ENCODE measurements at places on chromosomes 2 and 18. TPM values are rescaled to one million over a fixed set of nuclear protein-coding genes. Genes with fewer than 3 reads are reported as not detected.

The PTH2R gene
- total RNA-seq, result 1.7 TPM

The SPATA3 gene
- not detected for total RNA-seq

The PLCL1 gene
- total RNA-seq, result 17.7 TPM

The DNER gene
- 3.6 TPM for total RNA-seq

DNA sequence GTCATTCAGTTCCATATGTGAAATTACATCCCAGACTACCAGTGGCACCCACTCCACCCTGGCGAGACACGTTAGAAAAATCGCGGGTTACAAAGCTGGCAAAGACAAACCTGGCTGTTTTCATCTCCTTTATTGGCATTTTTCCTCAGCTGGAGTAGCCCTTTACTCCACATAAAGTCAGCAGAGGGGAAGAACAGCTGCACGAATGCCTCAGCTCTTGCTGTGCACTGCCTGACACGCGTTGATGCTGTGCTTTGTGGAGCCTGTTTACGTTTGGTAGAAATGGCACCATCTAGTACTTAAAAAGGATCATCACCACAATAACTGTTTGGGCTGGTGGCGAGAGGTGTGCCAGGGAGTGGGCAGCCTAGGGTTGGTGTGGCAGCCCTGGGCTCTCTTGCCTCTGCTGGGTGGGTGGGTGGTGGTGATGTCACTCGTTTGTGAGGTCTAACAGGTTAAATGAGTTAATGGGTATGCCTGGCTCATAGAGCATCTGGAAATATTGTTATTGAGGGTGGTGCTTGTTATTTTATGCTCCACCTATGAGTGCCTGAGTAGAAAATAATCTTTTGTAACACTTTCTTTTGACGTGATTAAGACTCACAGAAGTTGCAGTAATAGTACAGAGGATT, 16.4 kb downstream of the FARP2 start:
- DNase-seq, result no peak
- no peak overlapping the region for H3K4me3 ChIP-seq
- H3K27me3 ChIP-seq, result no peaks in the 10 kb centered on the region

GRCh38 chr2:240498958-240499260, 58.9 kb downstream of the ANKMY1 start:
- no peak overlapping the region for H3K27ac ChIP-seq
- no peaks in the 10 kb centered on the region for H3K27me3 ChIP-seq
- DNase-seq, result no peak
- no peaks in the 10 kb centered on the region for H3K4me1 ChIP-seq
- H3K36me3 ChIP-seq, result no peaks in the 10 kb centered on the region

GRCh38 chr2:163633291-163633690, 102.5 kb downstream of the FIGN start:
- no peak for DNase-seq
- no peaks in the 10 kb centered on the region for H3K4me1 ChIP-seq
- no peak overlapping the region for H3K4me3 ChIP-seq
- no peaks in the 10 kb centered on the region for H3K36me3 ChIP-seq
- no peaks in the 10 kb centered on the region for H3K27me3 ChIP-seq
- H3K27ac ChIP-seq, result no peak overlapping the region

- H3K4me1 ChIP-seq, result no peaks in the 10 kb centered on the region
- H3K36me3 ChIP-seq, result no peaks in the 10 kb centered on the region
- no peaks in the 10 kb centered on the region for H3K27me3 ChIP-seq
- DNase-seq, result no peak
- no peak overlapping the region for H3K27ac ChIP-seq
These were observed 291.8 kb upstream of the TNP1 start for GRCh38 chr2:217151509-217152206.

DNA sequence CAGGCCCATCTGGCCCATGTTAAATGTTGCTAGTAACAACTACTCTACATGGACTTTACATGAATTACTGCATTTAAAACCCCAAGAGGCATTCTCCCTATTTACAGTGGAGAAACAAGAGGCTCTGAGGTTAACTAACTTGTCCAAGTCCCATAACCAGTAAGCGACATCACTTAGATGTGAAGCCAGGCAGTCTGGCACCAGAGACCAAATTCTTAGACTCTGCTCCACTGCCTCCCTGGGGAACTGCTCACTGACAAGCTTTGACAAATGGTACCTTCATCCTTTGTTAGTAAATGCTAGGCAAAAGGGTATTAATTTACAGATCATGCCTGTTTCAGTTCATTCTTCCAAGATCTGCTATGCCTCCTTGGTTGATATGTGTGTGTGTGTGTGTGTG, 124.8 kb downstream of the AFF3 start:
- no peaks in the 10 kb centered on the region for H3K27me3 ChIP-seq
- H3K4me3 ChIP-seq, result no peak overlapping the region
- no peak overlapping the region for H3K27ac ChIP-seq

DNA sequence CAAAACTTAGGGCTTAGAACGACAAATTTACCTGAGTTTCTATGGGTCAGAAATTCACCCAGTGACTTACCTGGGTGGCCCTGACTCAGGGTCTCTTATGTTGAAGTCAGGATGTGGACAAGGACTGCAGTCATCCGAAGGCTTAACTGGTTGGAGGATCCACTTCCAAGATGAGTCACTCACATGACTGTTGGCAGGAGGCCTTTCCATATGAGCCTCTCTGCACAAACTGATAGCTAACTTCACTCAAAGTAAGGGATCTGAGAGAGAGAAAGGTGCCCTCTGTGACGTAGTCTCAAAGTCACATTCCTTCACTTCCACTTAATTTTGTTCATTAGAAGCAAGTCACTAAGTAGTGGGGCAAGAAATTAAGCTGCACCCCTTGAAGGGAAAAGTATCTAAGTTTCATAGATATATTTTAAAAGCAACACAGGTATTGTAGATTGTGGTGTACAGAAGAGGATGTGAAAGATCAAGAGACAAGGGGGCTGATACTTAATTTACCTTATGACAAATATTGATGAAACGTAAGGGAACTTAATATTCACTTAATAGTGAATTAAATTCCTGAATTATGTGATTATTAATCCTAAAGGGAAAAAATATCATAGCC, 48.4 kb downstream of the TANK start:
- no peak for DNase-seq
- peaks cover 6% of the 10 kb centered on the region for H3K4me1 ChIP-seq
- no peaks in the 10 kb centered on the region for H3K36me3 ChIP-seq
- no peaks in the 10 kb centered on the region for H3K27me3 ChIP-seq

DNA sequence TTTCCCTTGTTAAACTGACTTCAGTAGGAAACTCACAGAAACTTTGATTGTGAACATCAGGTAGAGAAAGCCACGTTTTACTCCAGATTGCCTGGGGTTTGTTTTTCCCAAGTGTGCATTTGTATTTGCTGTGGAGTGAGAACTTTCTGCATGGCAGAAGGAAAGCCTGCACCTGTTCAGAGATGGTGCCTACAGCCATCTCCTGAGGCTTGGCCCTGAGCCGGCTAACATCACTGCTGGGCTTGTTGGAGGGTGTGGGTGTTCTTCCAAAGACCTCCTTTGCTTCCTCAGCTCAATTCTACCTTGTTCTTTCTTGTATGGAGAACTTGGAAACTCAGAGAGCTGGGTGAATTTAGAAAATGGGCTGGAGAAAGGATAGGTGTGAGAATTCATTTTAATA, 16.1 kb downstream of the KCNS3 start:
- no peak for DNase-seq
- no peaks in the 10 kb centered on the region for H3K4me1 ChIP-seq

DNA sequence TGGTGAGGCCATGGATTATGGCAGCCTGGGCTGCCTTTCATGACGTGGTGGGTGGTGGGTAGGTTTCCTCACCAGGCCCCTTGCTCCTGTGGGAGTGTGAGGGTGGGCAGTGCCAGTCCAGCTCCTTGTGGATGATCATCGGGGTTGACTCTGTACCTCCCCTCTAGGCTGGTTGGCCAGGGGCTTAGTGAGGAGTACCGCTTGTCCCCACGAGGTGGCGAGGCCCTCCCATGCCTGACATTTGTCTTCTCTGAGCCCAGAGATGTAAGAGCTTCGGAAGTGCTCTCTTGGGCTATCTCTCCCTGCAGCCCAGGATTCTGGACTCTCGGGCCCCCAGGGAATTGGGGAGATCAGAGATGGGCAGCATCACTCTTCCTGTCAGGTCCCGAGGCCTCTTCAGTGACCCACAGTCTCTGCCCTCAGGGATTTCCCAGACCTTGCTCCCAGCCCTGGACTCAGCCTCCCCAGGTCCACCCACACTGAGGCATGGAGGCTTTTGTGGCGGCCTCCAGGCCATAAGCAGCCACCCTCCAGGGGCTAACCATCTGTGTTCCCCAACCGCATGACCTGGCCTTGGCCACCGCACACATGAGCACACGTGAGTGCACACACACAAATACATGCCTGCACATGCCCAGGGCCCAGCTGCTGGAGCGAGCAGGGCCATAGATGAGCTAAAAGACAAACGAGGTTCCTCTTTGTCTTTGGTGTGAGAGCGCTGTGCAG, 6.5 kb downstream of the SPR start:
- no peak for DNase-seq
- no peak overlapping the region for H3K4me3 ChIP-seq
- H3K27me3 ChIP-seq, result no peaks in the 10 kb centered on the region
- H3K4me1 ChIP-seq, result no peaks in the 10 kb centered on the region
- no peak overlapping the region for H3K27ac ChIP-seq

DNA sequence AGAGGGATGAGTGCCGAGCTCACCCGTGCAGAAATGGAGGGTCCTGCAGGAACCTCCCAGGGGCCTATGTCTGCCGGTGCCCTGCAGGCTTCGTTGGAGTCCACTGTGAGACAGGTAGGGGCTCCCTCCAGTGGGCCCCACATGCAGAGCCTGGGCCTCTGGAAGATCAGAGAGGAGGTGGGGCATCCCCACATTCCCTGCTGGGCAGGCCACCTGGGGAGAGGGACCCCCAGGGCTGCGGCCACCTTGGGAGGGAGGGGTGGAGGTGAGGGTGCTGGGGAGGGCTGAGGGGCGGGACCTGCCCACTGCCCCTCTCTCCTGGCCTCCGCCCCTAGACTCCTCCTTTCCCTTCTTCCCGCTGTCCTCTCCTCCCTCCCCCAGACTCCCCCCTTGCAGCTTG, 38.5 kb downstream of the MTERF4 start:
- H3K4me1 ChIP-seq, result no peaks in the 10 kb centered on the region
- DNase-seq, result no peak
- H3K27me3 ChIP-seq, result no peaks in the 10 kb centered on the region
- H3K36me3 ChIP-seq, result no peaks in the 10 kb centered on the region
